Uterus (tissue), 4 donors: ENCODE measurements at places on chromosomes 2 and 18.

GRCh38 chr2:26861610-26862224 is 13.8 kb downstream of the DPYSL5 start:
- no peak overlapping the region for H3K4me3 ChIP-seq
- H3K36me3 ChIP-seq, result no peaks in the 10 kb centered on the region
- H3K27me3 ChIP-seq, result no peaks in the 10 kb centered on the region
- H3K4me1 ChIP-seq, result no peaks in the 10 kb centered on the region
- H3K27ac ChIP-seq, result no peak overlapping the region
- DNase-seq, result no peak

DNA sequence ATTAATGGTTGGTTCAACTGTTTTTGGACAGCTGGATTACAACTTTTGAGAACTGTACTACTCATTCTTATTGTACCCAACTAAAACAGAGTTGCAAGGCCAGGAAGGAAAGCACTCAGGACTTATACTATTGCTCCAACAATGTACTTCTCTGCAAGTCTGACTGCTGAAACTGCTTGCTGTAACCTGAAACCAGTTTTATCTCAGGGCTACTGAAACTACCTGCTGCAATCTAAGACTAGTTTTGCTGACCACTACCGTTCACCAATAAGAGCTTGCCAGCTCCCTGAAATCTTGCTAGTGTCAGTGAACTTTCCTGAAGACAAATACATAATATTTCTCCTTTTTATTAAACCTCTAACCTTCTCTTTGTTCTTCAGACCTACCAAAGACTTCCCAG is 157.3 kb downstream of the CDCA7 start:
- H3K27ac ChIP-seq, result no peak overlapping the region
- no peaks in the 10 kb centered on the region for H3K4me1 ChIP-seq
- H3K27me3 ChIP-seq, result no peaks in the 10 kb centered on the region
- no peaks in the 10 kb centered on the region for H3K36me3 ChIP-seq
- H3K4me3 ChIP-seq, result no peak overlapping the region
- DNase-seq, result no peak

DNA sequence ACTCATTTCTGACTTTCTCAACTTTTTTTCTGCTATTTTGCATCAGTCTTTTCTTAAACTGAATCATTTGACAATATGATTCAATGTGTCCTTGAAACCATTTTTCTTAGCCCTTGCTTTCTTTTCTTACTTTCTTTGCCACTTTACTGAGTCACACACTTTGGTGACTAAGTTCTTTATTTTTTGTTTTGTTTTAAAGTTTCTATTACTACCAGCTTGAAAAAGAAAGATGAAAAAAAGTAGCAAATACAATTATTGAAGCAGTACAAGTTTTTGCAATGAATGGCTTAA is 116.5 kb downstream of the DOCK10 start:
- DNase-seq, result no peak
- no peak overlapping the region for H3K27ac ChIP-seq
- H3K4me3 ChIP-seq, result no peak overlapping the region

DNA sequence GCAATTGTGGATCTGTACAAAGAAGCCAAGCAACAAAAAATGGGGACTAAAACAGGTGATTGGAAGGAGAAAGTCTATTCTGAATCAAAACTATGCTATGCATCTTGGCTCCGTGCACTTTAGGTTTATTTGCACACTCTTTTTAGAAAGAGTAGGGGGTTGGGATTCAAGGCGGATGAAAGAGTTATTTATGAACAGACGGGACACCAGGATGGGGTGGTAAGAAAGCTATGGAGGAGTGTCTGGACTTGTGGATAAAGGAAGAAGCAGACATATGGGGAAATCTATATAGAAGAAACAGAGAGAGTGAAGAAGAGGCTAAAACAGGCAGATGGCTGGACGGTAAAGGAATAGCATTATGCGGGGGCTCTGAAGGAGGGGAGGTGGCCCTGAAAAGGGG is 57.8 kb downstream of the TCF4 start:
- no peak for DNase-seq
- no peaks in the 10 kb centered on the region for H3K27me3 ChIP-seq
- no peaks in the 10 kb centered on the region for H3K4me1 ChIP-seq
- H3K36me3 ChIP-seq, result no peaks in the 10 kb centered on the region
- no peak overlapping the region for H3K27ac ChIP-seq
- no peak overlapping the region for H3K4me3 ChIP-seq

- no peaks in the 10 kb centered on the region for H3K27me3 ChIP-seq
- H3K4me1 ChIP-seq, result no peaks in the 10 kb centered on the region
- no peak for DNase-seq
- H3K27ac ChIP-seq, result no peak overlapping the region
- no peaks in the 10 kb centered on the region for H3K36me3 ChIP-seq
Measured at GRCh38 chr2:161571051-161571429, 53.2 kb upstream of the SLC4A10 start.

GRCh38 chr2:140567734-140568133 is 1563.1 kb downstream of the LRP1B start:
- H3K27ac ChIP-seq, result no peak overlapping the region
- H3K36me3 ChIP-seq, result no peaks in the 10 kb centered on the region
- H3K4me1 ChIP-seq, result no peaks in the 10 kb centered on the region
- no peaks in the 10 kb centered on the region for H3K27me3 ChIP-seq

DNA sequence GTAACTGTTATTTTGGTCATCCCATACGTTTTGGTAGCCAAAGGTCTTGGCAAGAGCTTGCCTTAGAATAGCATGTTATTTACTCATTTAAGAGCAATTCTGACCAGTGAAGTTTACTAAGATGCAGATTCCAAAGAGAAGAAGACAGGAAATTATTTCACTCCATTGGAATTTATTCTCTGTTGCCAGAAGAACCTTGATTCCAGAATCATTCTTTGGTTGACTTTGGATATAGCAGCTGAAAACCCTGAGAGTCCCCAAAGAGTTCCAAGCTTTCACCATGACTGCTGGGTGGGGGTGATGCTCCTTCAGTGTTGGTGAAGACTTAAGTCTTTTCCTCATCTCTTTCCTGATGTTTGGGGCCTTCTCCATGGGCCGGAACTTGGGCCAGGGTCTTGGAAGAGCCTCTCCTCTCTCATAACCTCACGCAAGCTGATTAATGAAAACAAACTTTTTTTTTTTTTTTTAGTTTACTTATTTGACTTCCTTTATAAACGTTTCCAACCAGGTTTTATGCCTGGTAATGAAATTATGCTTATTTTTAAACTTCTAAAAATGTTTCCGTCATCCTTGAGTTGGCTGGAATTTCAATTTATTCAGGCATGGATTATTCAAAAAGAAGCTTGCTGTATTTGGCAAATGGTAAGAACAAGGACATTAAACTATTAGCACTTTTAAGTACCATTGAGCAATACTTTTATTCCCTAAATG is 192.0 kb downstream of the MTX2 start:
- H3K27ac ChIP-seq, result peak overlapping the region; percentile 11
- no peaks in the 10 kb centered on the region for H3K4me1 ChIP-seq
- H3K27me3 ChIP-seq, result no peaks in the 10 kb centered on the region
- H3K4me3 ChIP-seq, result no peak overlapping the region
- no peaks in the 10 kb centered on the region for H3K36me3 ChIP-seq
- no peak for DNase-seq

DNA sequence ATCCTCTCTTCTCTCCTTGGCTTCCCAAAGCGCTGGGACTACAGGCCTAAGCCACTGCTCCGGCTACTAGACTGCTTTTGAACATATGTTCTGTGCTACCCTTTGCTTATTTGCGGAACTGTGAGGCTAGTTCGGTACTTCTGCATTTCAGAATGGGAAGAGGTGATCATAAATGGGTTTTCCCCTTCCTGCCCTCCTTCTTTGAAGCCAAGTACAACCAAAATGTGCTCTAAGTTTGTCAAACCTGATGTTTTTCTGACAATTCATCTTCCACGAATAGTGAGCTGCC is 1.7 kb upstream of the ESCO1 start:
- H3K27ac ChIP-seq, result no peak overlapping the region
- H3K4me3 ChIP-seq, result no peak overlapping the region
- H3K4me1 ChIP-seq, result peaks cover 9% of the 10 kb centered on the region
- no peaks in the 10 kb centered on the region for H3K27me3 ChIP-seq
- no peak for DNase-seq

DNA sequence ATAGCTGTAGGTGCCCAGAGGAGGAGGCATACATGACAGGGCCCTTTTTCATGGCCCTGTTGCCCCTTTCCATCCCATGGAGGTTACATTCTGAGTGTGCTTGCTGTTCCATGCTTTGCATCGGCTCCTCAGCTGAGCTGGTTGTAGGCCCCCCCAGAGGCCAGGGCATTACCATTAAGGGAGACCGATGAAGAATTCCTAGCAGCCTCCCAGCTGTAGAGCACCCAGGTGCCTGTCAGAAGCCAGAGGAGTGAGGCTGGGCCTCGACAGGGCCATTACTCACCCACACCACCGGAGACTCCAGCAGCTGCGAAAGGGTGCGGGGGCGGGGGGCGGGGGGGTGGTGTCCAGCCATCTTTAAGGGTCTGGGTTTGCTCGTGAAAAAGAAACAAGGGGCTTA is 72.2 kb downstream of the GALNT14 start:
- no peak overlapping the region for H3K27ac ChIP-seq
- DNase-seq, result no peak
- no peaks in the 10 kb centered on the region for H3K4me1 ChIP-seq
- no peaks in the 10 kb centered on the region for H3K36me3 ChIP-seq

DNA sequence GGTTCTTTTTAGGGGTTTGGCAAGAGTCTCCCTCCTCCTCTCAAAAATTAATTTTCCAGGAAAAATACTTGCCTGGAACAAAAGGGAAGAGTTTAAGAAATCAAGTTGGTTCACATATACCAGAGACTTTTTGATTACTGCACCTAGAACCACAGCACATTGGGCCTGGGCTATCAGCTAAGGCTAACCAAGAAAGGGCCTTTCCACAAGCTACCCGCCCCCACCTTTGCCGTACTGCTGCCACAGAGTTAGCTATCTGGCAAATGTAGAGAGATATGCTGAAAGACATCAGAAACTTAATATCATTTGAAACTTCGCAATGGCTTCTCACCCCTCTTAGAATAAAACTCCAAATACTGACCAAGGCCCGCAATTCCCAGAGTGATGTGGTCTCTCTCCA is 76.9 kb downstream of the AAK1 start:
- H3K27me3 ChIP-seq, result no peaks in the 10 kb centered on the region
- no peak for DNase-seq
- no peak overlapping the region for H3K4me3 ChIP-seq
- no peak overlapping the region for H3K27ac ChIP-seq
- H3K36me3 ChIP-seq, result no peaks in the 10 kb centered on the region
- no peaks in the 10 kb centered on the region for H3K4me1 ChIP-seq

GRCh38 chr18:36468161-36468560 is 170.6 kb downstream of the FHOD3 start:
- no peak for DNase-seq
- no peak overlapping the region for H3K4me3 ChIP-seq
- no peaks in the 10 kb centered on the region for H3K4me1 ChIP-seq
- H3K27me3 ChIP-seq, result no peaks in the 10 kb centered on the region

- no peaks in the 10 kb centered on the region for H3K27me3 ChIP-seq
- H3K36me3 ChIP-seq, result no peaks in the 10 kb centered on the region
- no peak for DNase-seq
- H3K4me3 ChIP-seq, result no peak overlapping the region
- H3K27ac ChIP-seq, result no peak overlapping the region
- H3K4me1 ChIP-seq, result no peaks in the 10 kb centered on the region
Measured at GRCh38 chr18:69383186-69383585, 17.5 kb upstream of the DOK6 start.

- no peaks in the 10 kb centered on the region for H3K36me3 ChIP-seq
- no peaks in the 10 kb centered on the region for H3K4me1 ChIP-seq
- peak overlapping the region; percentile 44 for H3K4me3 ChIP-seq
- H3K27ac ChIP-seq, result peak overlapping the region; percentile 88
Measured at GRCh38 chr2:218366621-218367414, 10.2 kb downstream of the CATIP start.

DNA sequence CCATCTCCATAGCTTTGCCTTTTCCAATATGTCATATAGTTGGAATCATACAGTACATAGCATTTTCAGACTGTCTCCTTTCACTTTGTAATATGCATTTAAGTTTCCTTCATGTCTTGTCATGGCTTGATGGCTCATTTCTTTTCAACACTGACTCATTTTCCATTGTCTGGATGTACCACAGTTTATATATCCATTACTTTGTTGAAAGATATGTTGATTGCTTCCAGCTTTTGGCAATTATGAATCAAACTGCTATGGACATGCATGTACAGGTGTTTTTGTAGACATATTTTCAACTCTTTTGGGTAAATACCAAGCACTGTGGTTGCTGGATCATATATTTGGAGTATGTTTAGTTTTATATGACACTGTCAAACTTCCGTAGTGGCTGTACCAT is 26.3 kb downstream of the ACSL3 start:
- no peak for DNase-seq
- H3K4me1 ChIP-seq, result peaks cover 7% of the 10 kb centered on the region
- no peaks in the 10 kb centered on the region for H3K27me3 ChIP-seq
- H3K36me3 ChIP-seq, result no peaks in the 10 kb centered on the region
- H3K4me3 ChIP-seq, result no peak overlapping the region

- no peak overlapping the region for H3K4me3 ChIP-seq
- H3K4me1 ChIP-seq, result no peaks in the 10 kb centered on the region
- no peaks in the 10 kb centered on the region for H3K36me3 ChIP-seq
Measured at GRCh38 chr18:45995461-45995860, 28.3 kb upstream of the EPG5 start.

DNA sequence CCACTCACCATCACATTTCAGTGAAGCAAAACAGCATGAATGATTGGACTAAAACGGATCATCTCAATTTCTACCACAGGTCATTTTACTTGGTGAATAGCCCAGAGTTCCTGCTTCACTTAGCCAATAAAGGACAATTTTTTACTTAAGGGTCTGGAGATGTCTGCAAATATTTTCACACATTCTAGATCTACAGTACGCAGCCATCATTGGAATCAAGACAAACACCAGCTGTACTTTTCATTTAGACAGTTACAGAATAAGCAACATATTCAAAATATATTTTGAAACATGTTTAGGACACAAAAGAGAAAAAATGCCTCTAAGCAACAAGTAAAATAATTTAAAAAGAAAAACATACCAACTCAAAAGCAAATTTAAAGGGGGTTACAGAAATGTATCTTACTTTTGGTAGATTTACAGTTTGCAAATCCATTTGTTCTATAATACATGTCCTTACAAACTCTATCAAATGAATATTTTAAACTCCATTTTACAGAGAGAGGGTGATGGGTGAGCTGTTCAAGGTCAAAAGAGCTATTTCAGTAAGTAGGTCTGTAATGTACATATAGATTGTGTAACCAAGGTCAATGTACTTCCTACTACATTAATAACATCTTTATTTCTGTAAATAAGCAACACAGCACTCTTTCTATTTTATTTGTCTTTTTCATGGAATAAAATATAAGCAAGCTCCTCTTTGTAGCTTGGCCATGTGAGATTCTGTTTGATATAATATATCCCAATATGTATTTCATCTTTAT is 13.4 kb downstream of the PPP1R1C start:
- no peak for DNase-seq
- H3K27me3 ChIP-seq, result no peaks in the 10 kb centered on the region
- no peak overlapping the region for H3K4me3 ChIP-seq
- no peak overlapping the region for H3K27ac ChIP-seq

GRCh38 chr2:119826370-119826961 is 66.7 kb downstream of the PTPN4 start:
- DNase-seq, result no peak
- H3K27ac ChIP-seq, result no peak overlapping the region
- H3K4me3 ChIP-seq, result no peak overlapping the region
- H3K36me3 ChIP-seq, result no peaks in the 10 kb centered on the region
- H3K4me1 ChIP-seq, result no peaks in the 10 kb centered on the region
- H3K27me3 ChIP-seq, result no peaks in the 10 kb centered on the region
